ENCODE measurements at places on chromosomes 6 and 20.

DNA sequence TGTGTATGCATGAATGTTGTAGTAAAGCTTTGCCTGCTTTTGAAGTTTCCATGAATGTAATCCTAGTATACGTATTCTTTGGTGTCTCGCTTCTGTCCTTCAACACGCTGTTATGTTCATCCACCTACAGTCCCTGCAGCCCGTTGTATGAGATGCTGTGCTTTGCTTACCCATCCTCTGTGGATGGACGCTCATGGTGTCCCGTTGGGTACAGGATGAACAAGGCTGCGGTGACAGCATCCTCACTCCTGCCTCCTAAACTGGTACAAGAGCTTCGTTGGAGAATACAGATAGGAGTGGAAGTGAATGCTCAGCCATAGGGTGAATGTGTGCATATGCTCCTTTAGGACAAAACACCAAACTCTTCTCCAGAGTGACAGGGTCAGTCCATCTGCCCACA lies 366.2 kb downstream of the ZFAND3 start:
- DNase-seq, result no peak

GRCh38 chr6:81761197-81761596 lies 8.7 kb upstream of the TENT5A start:
- DNase-seq, result no peak

DNA sequence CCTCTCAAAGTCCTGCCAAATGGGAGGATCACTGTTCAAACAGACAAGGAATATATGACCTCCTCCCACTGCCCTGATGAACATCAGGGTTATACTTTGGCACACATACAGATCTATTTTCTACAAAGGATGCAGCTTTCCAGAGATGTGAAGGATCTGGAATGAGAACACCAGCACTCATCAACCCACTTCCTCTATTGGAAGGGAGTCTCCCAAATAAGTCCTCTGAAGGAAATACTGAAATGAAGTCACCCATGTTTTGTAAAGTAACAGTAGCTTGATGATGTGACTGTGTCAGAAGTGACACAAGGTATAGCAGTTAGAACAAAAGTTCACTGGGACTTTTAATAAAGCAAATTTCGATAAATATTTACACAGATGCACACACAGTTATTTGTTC lies 104.9 kb downstream of the OGFRL1 start:
- no peak for DNase-seq

DNA sequence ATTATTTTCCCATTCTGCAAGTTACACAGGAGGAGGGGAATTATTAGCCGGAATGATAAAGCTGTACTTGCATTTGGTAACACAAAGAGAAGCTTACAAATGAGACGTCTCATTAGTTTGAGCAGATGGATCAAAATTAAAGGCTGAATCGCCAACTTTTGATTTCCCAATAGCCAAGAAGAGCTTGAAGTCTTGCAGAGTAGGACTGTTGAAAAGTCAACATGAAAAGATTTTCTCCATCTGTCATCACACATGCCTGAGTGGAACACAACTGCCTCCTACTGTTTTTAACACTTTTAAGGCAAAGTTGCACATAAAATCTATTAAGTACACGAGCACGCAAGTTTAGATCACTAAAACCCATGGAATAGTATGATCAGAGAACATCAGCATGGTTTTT lies 176.2 kb downstream of the ASCC3 start:
- DNase-seq, result no peak

- no peak for DNase-seq
Observed at GRCh38 chr20:8808202-8808535, 260.7 kb upstream of the PLCB4 start.

DNA sequence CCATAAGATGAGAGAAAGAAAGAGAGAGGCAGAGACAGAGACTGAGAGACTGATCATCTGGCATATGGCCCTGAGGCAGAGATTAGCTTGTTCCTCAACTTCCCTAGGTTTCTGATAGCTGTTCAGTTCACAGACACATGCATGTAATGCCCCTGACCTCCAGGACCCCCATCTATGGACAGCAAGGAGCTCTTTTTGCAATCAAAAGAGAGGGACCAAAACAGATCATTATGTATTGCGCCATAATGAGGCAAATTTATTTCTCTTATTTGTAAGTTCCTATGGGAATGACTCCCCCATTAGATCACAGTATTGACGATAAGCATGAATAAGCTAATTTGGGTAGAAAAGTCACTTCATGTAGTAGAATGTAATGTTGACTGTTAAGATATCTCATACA lies 25.6 kb downstream of the KCNQ5 start:
- DNase-seq, result no peak

Measured in midbrain (tissue), 1 donor.